CD4-positive, alpha-beta T cell treated with Interleukin-17A for 4 hours (primary cell): ENCODE measurements at places on chromosomes 2 and 18.

GRCh38 chr2:218009765-218010139, 7.0 kb upstream of the TNS1 start:
- no peak for DNase-seq

GRCh38 chr2:203579730-203580129, 44.6 kb upstream of the RAPH1 start:
- no peak for DNase-seq

GRCh38 chr2:96521219-96521618, 15.3 kb upstream of the ARID5A start:
- DNase-seq, result no peak

GRCh38 chr2:14861181-14861580, 228.7 kb downstream of the LRATD1 start:
- no peak for DNase-seq

DNA sequence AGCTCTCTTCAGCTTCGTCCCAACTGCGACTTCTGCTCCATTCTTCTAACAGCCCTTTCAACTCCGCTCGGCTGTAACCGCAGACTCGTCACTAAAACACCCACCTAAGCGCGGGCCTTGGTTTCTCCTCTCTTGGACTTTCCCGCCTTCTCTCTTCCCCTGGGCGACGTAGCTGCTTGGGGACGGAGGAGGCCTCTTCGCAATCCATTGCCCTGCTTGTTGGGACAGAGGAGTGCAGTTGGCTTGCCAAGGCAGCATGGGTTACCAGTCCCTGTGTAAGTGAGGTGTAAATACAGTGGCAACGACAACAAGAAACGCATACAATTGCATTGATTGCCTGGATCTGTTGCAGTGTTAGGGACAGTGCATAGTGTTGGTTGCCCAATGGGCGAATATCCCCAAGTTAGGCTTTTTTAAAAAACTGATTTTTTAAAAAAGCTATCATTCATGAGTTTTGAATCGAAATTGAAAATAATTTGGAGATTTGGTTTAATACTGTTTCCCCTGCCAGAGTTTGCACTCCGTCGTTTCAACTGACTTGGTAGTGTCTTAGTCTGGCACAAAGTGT, 484 bp upstream of the DARS1 start:
- peak; percentile 74 for DNase-seq

- peak; percentile 40 for DNase-seq
Measured at GRCh38 chr2:1546023-1546591, 132.8 kb downstream of the TPO start.

DNA sequence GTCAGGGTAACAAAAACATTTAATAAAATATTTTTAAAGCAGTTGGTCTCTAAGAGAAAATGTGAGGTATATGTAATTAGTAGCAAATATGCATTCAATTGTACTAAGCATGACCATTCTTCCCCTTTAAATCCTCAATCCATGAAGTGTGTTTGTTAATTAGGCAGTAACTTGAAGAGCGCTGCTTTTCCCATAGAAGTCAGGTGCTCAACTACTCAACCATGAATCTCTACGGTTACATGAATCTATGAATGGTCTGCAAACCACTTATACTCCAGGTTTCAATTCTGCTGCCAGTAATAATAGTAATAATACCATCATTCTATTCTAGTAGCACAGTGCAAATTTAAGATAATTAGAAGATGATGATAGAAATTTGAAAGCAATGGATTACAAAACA, 55.8 kb downstream of the SLC8A1 start:
- DNase-seq, result no peak

DNA sequence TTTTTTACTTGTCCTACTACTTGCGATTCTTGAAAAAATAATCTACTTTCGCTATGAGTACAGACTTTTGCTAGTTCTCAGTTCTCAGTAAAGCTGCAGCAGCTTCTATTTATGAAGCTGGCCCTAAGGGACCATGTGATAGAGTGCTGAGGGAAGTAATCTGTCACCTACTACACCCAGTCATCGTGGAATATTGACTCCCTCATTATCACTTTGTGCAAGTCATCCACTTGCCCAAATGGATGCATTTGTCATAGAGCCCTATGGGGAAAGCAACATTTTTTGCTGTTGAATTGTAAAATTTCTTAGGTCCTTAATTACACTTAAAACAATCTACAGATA, 1919.8 kb downstream of the SUCLG1 start:
- no peak for DNase-seq

- no peak for DNase-seq
Measured at GRCh38 chr2:229901819-229902218, 20.0 kb downstream of the TRIP12 start.

- no peak for DNase-seq
Measured at GRCh38 chr18:9244376-9244775, 90.2 kb upstream of the TWSG1 start.

- no peak for DNase-seq
Measured at GRCh38 chr2:74812787-74813590, 20.9 kb upstream of the HK2 start.

DNA sequence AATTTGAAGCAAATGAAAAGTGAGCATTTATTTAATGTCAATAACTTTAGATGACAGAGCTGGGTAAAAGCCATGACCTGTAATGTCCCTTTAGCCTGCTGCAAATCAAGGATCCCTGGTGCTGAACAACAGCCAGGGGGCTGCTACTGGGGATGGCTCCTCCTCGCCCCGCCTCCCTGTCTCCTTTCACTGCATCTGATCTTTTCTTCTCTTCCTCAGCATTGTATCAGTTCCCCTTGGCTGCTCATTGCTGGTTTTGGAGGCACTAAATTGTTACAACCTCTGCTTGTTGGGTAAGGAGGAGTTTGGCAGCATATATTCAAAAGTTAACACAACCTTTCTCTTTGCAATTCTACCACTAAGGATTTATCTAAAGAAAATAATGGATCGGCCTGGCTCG, 236.3 kb upstream of the ID2 start:
- DNase-seq, result no peak

GRCh38 chr2:86037141-86037794, 68.4 kb downstream of the POLR1A start:
- peak; percentile 72 for DNase-seq

GRCh38 chr18:8987241-8987640, 115.3 kb upstream of the NDUFV2 start:
- no peak for DNase-seq

- no peak for DNase-seq
Measured at GRCh38 chr2:110157153-110157793, 41.7 kb upstream of the MALL start.

DNA sequence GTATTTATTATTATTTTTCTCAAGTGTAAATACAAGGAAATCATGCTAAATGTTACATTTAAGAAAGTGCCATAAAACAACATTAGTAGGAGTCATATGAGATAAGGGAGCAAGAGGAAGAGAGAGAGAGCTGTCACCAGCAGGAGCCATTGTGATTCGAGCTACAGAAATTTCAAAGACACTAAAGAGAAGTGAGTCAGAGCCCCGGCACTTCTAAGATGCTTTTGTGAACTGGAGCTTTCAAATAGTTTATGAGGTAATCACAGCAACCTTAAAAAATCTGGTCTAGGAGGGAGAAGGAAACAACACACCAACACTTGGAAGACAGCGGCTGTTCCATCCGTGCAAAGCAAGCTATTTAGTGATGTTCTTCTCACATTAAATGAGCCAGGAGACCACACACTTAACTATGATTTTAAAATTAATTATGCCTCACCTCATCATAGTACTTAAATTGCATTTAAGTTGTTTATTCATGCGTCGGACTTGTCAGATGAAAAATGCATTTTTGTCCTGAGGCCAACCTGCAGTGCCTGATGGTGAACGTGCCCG, 382.7 kb upstream of the SALL3 start:
- no peak for DNase-seq

DNA sequence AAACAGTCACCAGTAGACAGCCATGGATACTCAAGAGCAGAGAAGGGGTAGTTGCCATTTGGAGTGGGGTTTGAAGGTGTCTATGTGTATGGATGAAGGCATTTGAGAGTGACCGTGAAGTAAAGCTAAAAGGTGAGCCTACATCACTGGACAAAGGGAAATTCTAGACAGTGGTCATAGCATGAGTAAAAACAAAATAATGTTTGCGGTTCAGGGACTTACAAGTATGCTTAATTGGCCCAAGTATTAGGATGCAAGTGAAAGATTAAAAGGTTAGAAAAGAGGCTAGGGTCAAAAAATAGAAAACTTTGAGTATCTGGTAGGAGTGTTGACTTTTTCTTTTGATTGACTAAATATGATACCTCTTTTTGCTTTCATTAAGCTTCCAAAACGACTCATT, 238.1 kb upstream of the SLC8A1 start:
- DNase-seq, result no peak

DNA sequence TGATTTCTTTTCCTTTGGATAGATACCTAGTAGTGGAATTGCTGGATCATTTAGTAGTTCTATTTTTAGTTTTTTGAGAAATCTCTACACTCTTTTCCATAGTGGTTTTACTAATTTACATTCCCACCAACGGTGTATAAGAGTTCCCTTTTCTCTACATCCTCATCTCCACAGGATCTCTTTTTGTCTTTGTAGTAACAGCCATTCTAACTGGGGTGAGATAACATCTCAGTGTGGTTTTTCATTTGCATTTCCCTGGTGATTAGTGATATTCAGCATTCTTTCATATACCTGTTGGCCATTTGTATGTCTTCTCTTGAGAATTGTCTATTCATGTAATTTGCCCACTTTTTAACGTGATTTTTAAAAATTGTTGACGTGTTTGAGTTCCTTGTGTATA, 13.8 kb downstream of the RFTN2 start:
- no peak for DNase-seq

- no peak for DNase-seq
Measured at GRCh38 chr2:119292226-119292625, 68.6 kb downstream of the STEAP3 start.

- DNase-seq, result no peak
Measured at GRCh38 chr18:9855681-9856080, 30.1 kb upstream of the TXNDC2 start.

DNA sequence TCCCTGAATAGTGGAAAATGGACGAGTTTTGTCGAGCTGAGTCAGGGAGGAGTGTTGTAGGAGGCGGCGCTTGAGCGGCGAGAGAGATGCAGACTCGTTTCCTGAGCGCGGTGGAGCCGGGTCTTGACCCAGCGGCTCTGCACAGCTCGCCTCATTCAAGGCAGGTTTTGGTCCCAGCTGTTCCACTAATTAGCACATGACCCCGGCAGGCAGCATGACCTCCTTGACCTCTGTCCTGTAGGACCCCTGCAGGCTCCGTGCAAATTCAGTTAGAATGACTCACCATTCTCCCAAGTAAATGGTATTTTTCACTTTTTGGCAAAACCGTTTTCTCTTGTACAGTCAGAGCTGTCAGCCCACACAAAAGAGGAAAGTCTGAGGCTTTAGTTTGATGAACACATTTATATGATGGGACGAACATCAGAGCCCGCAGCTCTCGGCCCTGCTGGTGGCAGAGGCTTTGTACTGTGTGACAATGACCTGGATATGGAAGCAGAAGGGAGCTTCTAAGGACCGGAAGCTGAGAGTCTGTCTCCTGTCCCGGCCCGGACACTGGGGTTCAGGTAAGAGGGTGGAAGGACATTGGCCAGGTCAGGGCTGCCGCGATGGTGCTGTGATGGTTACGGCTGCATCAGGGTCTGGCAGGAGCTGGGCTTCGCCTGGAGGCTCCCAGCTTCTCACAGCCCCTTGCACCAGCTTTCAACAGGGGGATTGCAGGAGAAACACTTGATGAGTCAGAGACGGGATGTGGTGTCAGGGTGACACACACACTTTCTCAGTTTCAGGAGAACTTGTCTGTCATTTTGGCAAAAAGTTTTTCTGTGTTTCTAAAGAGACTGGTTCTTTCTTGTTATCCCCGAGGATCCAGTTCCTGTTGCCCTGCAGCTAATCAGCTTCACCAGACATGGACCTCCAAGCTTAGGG, 29.9 kb upstream of the ALKAL2 start:
- peak; percentile 18 for DNase-seq

DNA sequence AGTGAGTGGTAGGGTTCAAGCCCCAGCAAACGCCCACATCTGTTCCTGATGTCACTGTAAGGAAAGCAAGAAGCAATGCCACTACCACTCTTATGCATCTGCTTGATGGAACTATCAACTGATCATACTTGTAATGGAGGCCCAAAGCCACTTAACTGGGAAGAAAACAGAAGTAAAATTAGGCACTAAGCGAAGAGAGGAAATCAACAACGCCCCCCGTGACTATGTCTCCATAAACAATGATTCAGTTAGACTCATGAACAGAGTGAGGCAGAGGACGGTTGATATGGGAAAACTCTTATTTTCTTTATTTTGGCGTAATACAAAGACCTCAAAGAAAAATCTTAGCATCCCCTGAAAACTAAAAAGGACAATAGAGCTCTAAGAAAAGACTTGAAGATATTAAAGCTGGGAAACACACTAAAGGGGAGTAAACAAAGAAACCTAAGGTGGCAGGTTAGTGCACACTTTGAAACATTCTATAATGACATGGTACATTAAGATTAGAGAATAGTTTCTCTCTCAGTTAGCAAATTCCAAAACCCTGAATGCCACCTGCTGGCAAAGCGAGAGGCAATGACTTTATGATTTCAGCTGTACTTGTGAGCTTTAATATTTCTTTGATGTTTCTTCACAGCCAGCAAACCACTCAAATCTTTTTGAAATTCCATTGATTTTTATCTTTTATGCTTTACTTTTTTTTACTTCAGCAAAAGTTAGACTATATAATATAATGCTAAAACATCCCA, 86.5 kb downstream of the LRP2 start:
- DNase-seq, result no peak

GRCh38 chr2:143635936-143636335, 506.7 kb downstream of the ARHGAP15 start:
- DNase-seq, result no peak

- no peak for DNase-seq
Measured at GRCh38 chr2:120748310-120748709, 12.6 kb downstream of the GLI2 start.

DNA sequence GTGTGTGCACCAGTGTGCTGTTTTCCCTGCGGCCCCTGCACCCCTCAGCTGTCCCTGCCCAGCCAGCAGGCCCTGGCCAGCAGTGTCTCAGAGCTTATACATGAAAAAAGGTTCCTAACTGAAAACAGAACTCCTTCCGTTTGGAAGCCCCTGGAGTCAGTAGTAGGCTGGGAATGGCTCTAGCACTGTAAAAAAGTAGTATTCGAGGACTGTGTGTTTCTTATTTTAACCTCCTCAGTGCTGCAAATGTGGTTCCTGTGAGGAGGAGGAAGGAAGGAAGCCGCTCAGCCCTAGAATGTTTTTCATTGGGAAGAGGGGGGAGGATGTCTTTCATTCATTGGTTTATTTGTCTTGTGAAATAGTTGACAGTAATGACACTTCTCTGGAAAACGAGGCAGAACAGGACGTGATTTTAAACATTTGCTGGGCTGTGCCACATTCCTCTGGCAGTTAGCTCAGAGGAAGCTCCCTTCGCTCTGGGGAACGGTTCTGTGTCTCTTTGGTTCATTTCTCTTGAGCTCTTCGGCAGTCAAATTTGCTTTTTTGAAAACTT, 103.5 kb downstream of the SPTBN1 start:
- DNase-seq, result peak; percentile 36
